WTC11 (cell line): ENCODE measurements at places on chromosomes 3 and 15.

DNA sequence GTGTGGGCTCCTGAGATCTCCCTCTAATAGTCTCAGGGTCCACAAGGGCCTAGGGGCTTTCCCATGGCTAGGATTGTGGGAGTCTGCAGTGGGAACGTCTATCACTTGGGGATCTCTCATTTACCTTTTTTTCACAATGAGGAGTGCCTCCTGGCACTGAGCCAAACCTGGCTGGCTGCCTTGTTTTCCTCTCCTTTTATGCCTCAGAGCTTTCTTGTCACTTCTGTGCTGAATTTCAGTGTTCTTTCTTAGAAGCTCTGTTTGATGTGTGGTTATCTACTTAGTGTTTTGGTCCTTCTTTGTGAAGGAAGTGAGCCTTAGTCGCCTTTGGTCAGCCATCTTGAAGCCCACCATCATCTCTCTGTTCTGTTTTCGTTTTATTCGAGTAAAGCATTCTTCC lies 33.9 kb downstream of the DOCK3 start:
- no peak for DNase-seq

- DNase-seq = no peak
Measured at GRCh38 chr15:79933231-79933630, 36.4 kb upstream of the MTHFS start.

GRCh38 chr3:72485641-72486040 lies 362.6 kb downstream of the SHQ1 start:
- no peak for DNase-seq

DNA sequence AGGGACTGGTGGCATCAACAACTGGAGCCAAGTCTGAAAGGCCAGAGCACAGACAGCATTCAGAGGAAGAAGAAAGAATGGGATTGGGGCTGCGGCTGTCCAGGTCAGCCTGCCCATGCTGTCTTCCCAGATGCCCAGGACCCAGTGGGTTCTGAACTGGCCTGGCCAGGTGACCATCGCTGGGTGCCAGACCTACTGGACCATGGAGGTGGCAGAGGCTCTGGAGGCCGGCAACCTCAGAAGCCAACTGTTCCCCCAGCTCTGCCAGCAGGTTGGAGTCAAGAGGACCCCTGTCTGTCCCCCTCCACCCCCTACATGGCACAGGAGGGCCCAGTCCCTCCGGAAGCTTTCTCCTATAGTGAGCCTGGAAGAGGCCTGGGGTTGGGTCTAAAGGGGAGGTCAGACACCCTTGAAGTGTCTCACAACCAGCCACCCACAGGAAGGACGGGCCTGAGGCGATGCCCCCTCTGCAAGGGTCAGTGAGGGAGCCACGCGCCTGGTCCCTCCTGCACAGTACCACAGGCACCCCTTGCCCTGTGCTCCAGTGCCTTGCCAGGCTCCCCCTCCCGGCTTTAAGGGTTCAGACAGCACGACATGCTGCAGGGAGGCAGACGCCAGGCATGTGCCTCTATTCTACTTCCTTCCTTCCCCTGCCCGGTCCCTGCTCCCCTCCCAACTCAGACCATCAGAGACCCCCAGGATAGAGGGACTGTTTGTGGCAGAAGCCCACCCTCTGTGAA lies 43.2 kb downstream of the DNAH1 start:
- DNase-seq = no peak

DNA sequence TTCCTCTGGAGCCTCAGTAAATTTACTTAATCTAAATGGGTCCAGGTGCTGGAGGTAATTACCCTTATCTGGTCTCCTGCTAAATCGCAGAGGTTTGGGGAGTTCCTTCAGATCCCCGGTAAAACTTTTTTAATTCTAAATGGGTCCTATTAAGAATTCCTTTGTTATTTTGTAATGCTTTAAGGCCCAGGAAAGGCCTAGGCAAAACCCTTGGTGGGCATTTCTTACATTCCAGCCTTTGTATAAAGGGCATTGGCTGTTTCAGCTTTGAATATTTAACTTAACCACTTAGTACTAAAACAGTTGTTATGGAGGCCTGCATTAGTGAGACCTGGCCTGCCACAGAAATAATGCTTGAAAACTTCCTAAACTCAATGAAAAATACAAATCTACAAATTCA lies 14.9 kb upstream of the ZNF662 start:
- DNase-seq = no peak
